ENCODE measurements at places on chromosomes 7 and 10.

GRCh38 chr7:35725280-35725680, 30.3 kb upstream of the HERPUD2 start:
- no peak for DNase-seq

GRCh38 chr7:64181586-64181985, 25.4 kb upstream of the ZNF735 start:
- DNase-seq: no peak

DNA sequence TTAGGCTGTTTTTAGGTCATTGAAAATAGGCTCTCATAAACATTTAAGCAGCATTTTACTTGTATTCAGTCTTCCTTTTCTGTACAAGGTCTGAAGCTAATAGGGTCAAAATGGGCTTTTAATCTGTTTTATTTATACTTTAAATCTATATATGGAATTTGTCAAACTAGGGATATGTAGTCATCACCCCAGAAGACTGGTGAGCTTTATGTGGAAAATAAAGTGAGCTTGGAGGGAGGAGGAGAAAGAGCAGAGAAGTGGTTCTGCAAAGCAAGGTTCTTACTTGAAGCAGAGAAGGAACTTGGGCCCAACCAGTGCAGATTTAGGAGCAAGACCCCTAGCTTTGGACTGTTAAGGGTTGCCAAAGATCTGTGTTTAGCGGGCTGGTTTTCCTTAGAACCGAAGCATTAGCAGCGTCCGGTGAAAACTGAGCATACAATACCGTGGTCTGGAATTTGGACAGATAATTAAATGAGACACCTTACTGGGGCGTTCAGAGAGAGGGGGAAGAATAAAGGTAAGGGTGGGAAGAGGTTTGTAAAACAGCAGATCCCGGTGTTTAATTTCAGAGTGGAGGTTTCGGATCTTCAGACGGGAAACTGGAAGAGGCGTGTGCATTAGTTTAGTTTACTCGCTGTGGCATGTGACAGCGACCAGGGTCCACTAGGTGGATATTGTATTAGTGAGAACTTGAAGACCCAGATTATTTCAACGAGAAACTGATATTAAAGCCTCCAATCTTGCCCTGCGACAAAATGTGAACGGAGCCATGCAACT, 2.4 kb downstream of the BAMBI start:
- no peak for DNase-seq

- no peak for DNase-seq
These were observed 179.9 kb downstream of the NRP1 start for GRCh38 chr10:33154590-33154989.

- DNase-seq: no peak
These were observed 170.0 kb downstream of the ARL5B start for GRCh38 chr10:18829259-18829658.

DNA sequence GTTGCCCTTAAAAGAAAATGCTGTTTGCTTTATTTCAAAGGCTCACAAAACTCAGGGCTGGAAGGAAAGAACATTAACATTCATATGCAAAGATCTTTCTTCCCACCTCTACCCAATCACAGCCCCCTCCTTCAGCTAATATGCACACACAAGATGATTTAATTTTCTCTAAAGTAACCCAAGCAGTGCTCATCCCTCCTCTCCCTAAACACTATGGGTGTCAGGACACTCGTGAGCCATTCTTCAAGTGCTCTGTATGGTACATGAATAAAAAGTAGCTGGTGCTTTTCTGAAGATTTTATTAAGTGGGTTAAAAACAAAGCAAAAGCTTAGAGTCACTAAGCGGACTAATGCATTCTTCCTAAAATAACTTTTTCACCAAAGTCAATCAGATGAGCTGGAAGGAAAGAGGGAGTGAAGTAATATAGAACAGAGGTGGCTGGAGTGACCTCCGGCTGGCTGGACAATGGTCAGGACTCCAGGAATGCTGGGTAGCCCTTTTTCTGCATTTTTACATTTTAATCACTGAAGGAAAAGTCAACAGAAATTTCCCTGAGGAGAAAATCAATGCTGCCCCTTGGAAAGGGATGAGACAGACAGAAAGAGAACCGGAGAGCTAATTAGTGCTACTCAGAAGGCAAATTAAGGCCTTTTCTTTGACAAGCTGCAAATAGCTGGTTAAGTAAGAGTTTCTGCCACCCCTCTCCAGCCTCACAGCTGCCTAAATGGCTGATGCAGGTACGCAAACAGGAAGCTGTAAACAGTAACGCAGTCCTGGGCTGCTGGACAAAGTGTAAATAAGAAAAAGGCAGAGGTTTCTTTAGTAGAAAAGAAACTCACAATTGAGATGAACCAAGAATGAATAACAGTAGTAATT, 6.6 kb downstream of the DGKI start:
- DNase-seq: no peak

- no peak for DNase-seq
These were observed 200.9 kb downstream of the GRID1 start for GRCh38 chr10:86165666-86166065.

- no peak for DNase-seq
These were observed 19.0 kb downstream of the GARS1 start for GRCh38 chr7:30613366-30614325.

DNA sequence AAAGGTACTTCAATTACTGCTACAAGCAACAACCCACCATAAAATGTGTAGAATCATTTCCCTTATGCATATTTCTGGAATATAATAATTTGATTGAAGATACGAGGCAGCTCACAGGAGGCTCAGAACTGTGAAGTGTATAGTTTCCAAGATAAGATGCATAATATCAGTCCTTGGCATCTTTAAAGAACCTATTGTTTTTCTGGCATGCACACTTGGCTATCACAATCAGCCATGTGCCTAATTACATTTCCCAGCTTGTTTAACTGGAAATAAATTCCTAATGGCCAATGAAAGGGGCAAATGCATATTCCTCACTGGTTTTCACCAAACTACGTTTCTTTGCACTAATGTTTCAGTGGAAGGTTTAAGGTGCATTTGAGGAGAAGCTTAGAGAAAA, 83.4 kb upstream of the LRRC18 start:
- DNase-seq: no peak

GRCh38 chr7:703049-703448, 23.4 kb upstream of the DNAAF5 start:
- DNase-seq: no peak

DNA sequence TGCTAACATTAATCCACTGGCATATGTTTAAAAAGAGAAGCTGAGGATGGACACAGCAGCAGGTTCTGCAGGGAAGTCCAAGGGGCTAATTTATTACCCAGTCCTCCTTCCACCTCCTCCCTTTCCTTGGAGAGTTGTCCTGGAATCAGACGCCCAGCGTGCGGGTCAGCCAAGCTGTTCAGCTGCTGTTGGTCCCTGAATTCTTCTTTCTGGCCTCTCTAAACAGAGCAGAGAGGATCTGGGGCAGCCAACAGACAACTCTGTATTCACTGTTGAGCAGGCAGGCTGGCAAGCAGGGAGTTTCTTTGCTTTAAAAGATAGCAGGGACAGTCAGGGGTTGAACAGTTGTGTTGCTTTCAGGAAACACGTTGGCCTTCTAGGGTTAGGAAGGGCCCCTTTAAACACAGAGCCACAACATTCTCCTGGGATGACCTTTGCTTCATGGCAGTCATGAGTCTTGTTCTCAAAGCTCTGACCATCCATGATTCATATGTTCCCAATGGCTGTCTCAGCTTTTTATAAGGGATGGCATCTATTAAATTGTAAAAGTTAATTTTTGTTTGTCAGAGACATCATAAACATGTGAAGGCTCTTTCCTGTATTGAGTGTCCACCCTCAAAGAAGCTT, 217.0 kb downstream of the CREB5 start:
- no peak for DNase-seq

DNA sequence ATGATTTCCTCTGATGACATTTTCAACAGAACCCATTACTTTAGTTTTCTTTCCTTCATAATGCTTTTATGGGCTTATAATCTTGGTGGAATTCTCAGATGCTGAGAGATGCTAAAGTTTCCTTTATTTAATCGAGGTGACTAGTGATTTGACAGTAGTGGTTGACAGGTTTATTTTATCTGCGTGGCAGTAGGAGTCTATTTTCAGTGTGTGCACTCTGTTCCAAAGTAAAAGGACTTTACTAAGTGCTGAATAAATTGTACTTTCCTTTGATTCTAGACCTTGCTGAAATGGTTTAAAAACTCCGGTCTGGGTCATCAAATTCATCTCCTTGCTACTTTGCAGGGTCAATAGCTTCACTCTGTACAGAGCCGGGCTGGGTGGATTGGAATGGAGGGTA, 900.3 kb downstream of the LRMDA start:
- DNase-seq: no peak

- no peak for DNase-seq
These were observed 12.2 kb downstream of the CCDC6 start for GRCh38 chr10:59894114-59894513.

DNA sequence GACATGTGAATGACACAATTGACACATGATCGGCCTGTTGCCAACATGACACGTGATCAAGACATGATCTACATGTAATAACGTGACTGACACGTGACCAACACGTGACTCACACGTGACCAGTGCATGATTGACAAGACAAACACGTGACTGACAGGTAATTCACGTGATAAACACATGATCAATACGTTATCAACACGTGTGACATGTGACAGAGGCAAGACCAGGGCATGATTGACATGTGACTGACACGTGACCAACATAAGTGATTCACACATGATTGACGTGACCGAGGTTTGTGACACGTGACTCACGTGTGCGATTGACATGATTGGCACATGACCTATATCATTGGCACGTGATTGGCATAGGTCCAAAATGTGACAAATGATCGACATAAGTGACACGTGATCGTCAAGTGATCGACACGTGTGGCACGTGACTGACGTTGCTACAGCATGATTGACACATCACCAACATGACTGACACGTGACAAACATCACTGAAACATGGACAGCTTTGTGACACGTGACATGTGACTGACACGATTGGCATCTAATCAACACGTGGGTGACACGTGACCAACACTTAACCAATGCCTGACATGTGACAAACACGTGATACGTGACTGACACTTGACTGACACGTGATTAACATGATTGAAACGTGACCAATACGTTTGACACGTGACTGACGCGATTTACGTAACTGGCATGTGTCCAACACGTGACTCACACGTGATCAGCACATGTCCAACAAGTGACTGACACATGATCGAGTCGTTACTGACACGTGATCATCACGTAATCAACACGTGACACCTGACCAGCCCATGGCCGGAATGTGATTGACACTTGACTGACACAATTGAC, 23.0 kb downstream of the CRPPA start:
- no peak for DNase-seq

DNA sequence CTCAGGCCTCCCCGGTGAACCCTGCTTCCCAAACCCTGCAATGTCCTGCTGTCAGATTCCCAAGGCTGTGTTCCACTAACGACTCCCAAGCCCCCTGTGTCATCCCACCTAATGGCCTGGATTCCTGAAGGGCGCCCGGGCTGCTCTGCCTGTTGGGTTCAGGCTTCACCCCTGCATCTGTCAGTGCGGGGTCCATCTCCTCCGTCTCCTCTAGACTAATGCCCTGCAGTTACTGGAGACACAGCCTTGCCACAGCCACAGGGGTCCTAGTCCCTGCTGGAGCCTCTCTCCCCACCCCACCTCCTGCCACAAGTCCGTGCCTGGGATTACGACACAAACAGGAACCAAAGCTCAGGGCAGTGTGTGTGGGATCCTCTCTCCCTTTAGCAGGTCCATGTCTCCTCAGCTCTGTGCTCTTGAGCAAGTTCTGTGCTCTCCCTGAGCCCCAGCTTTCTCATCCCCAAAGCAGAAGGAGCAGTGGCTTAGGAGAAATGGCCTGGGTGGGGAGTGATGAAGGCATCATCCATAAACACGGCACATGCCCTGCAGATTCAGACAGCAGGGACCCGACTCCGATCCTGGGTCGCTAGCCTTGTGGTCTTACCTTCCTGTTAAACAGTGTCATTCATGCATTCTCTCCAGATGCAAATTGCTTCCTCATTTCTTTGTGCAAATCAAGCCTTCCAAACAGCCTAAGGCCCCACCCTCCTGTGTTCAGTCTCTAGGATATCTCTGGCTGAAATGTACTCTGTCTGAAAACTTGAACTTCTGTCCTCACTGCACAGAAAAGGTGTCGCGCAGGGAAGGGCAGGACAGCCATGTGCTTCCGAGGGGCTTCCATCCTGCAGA, 8.2 kb upstream of the RBP3 start:
- DNase-seq: no peak

GRCh38 chr10:91574236-91574635, 58.6 kb downstream of the PPP1R3C start:
- no peak for DNase-seq
